Suppressor macrophage treated with lipopolysaccharide for 4 hours (primary cell): ENCODE measurements at places on chromosomes 4 and X.

- no peak for DNase-seq
These were observed 95.8 kb downstream of the SLIT2 start for GRCh38 chr4:20347531-20347930.

DNA sequence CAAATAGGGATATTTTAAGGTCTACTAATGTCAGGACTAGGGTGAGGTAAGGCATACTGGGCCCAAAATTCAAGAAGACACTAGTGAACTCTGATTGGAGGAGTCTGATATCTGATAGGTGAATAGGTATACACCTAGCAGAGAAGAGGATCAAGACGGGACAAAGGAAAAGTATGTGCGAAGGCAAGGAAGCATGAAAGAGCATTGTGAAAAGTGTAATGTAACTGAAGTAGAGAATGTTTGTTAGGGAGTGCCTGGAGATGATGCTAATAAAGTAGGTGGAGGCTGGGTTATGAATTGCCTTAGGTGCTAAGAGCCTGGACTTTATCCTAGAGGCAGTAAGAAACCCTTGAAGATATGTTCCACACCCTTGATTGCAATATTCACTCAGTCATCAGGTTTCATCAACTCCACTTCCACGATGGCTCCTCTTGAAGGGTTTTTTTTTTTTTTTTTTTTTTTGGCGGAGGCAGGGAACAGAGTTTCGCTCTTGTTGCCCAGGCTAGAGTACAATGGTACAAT, 49.9 kb upstream of the XIAP start:
- DNase-seq: no peak

GRCh38 chr4:56757261-56757746, 64.2 kb downstream of the SPINK2 start:
- DNase-seq: no peak

- DNase-seq: no peak
These were observed 35.8 kb upstream of the PGRMC2 start for GRCh38 chr4:128323401-128323800.

GRCh38 chr4:107691378-107691777, 28.7 kb downstream of the PAPSS1 start:
- DNase-seq: no peak

DNA sequence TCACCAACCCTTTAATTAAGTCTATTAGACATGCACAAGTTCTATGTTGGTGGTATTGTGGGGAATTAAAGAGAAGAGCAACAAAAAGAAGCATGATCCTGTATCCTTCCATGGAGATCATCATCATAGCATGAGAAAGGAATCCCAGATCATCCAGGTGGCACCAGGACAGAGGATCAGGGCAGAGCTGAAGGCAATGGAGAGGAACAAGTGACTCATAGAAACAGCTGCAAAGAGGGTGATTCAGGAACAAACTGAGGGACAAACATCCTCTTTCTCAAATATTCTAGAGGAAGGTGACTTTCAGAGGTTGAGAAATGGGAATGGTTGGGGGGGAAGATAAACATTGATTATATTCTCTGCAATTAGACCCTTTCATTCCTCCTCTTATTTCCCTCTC, 105.5 kb upstream of the OTUD4 start:
- peak; percentile 7 for DNase-seq

DNA sequence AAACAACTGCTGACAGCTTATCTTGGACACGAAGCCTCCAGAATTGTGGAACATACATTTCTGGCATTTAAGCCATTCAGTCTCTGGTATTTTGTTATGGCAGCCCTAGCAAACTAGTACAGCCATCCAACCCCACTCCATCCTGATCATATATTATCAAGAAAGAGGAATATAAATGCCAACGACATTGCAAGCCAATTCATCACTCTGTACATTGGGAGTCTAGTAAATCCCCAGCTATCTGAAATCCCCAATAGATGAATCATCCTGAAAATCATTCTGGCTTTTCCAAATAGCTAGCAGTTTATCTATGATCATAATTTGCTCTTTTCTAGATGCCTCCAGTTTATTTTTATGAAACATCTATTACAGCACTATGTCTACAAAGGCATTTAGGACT, 41.1 kb downstream of the FRMD7 start:
- DNase-seq: peak; percentile 42

DNA sequence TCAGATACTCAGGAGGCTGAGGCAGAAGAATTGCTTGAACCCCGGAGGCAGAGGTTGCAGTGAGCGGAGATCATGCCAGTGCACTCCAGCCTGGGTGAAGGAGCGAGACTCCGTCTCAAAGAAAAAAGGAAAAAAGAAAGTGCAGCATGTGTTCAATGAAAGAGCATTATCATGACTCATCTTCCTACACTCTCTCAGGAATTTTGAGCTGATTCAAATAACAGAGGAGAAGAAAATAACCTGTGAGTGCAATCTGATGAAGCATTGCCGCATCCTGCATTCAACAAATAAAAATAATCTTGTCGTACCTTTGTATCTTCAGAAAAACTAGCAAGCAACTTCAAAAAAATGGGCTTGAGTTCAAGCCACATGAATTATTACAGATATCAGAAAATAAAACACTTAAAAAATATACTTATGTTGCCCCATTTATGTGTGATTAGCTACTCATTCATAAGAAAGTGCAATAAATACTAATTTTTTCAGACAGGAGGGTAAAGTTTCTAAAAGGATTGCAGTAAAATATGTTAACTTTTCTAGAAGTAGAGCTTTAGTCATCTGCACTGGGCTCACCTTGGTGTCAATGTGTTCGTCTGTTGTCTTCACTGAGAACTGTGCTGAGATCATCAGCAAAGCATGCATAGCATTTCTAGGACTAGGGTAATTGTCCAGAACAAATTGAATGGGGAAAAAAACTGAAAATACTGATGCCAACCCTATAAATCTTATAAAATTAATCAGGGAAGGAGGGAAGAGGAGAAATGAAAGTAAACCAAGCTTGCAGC, 90.4 kb upstream of the VCX3B start:
- no peak for DNase-seq

DNA sequence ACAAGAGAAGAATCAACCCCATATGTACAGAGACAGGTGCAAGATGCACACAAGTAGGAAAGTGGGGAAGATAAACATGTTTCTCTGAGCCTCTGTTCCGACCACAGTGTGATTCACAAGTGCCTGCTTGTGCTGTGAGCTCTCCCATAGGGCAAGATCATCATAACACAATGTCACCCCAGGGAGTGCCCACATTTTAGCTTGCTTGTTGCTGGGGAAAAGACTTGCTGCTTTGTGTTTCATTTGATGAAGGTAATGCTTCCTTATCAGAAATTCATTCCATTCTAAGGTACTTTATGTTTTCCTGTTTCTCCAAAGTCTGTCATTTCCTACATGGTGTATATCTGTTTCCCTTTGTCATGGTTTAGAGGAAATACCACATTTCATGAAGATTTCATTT, 304.5 kb upstream of the DIPK2B start:
- no peak for DNase-seq

GRCh38 chr4:158146736-158147135, 26.1 kb downstream of the GASK1B start:
- DNase-seq: no peak

GRCh38 chr4:128528793-128529553, 241.4 kb upstream of the PGRMC2 start:
- DNase-seq: no peak

GRCh38 chrX:107834275-107835201, 8.9 kb downstream of the MID2 start:
- DNase-seq: no peak

DNA sequence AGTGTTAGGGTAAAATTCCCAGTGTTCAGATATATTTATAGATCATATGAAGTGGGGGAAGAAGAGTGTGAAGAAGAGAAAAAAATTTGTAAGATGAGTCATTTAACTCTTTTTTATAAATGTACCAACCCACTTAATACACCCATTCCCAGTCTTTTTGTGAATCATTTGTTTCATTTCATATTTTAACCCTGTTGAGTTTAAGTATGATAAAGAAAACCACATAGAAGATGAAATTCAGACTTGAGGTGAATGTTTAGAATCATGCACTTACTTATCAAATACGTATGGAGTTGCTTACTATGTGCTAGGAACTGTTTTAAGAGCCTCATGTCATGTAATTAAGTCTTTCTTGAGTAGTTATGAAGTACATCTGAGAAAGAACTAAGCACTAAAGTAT, 56.6 kb upstream of the DAPP1 start:
- DNase-seq: no peak

DNA sequence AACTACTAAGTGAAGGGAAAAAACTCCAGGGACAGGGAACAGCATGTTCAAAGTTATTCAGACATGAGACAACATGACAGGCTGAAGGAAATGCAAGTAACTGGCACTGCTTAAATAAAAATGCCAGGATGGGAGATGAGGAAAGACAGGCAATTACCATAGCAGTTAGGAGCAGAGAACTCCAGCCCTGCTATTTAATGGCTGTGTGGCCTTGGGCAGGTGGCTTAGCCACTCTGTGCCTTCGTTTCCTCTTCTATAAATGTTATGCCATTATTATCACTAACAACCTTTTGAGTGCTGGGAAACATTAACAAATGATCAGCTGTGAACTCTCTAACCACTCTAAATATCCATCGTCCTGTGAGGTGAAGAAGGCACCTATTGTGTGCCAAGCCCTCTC, 32.7 kb downstream of the PROM1 start:
- DNase-seq: no peak

GRCh38 chr4:161273607-161274006, 890.2 kb downstream of the FSTL5 start:
- DNase-seq: no peak

GRCh38 chr4:118224243-118224829, 128.5 kb downstream of the PRSS12 start:
- DNase-seq: peak; percentile 66

GRCh38 chr4:24915121-24915922, 2.5 kb upstream of the CCDC149 start:
- no peak for DNase-seq

- DNase-seq: no peak
These were observed 38.6 kb downstream of the MFAP3L start for GRCh38 chr4:169987327-169988228.

- DNase-seq: no peak
These were observed 116.1 kb downstream of the SPANXN3 start for GRCh38 chrX:143401160-143401559.

GRCh38 chrX:100682939-100683338, 38.9 kb downstream of the SRPX2 start:
- no peak for DNase-seq

DNA sequence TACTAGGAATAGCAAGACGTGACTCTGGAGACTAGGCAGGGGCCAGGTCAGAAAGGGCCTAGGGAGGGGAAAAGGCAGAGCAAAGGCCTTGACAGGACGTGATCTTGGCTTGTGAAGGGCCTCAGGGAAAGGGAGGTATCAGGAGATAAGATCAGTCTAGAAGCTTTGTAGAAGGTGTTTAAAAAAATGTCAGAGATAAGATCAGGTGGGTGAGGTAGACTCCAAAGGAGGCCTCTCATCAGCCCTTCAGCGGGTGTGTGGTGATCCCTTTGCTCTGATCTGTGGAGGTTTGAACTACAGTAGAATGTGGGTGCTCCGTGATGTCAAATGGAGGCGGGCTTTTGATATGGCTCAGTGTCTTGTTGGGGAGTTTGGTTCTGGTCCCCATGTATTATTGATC, 78.8 kb upstream of the PRPS1 start:
- DNase-seq: no peak

DNA sequence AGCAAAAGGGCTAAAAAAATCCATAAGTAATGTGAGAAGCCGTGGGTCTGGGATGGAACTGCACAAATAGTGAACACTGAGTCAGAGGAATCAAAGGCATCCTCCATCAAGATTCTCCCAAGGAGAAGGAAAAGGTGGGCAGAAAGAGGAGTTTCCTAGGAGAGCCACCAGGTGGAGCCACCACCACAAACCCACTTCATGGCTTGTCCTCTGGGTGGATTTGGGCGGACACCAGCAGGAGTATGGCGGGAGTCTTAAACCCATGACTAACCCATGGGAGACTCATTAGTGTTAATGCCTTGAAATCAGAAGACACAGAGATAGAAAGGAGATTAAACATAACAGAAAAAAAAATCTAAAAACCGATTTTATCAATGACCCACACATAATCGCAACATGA, 147.7 kb downstream of the SH3KBP1 start:
- peak; percentile 68 for DNase-seq

- DNase-seq: no peak
These were observed 250.4 kb downstream of the PRDM5 start for GRCh38 chr4:120672076-120672475.

GRCh38 chrX:124455966-124456365, 109.6 kb downstream of the SH2D1A start:
- no peak for DNase-seq

DNA sequence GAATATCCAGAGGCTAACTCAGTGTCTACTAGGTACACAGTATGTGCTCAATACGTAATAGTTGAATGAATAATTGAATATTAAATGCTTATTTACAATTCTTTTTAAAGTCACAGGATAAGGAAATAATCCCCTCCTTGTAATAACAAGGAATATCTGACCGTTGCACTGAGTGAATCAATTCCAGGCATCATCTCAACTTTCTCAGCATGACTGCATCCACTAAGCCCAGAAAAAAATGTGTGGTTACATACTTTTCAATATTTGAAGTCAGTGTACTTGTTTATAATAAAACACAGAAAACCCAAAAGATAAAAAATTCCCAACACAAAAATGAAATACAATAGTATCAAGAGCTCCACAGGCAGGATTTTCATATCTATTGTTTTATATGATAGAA, 105.4 kb downstream of the TMEM144 start:
- no peak for DNase-seq

GRCh38 chr4:1333256-1333655, 13.8 kb upstream of the UVSSA start:
- DNase-seq: peak; percentile 29

- DNase-seq: peak; percentile 24
These were observed 51.0 kb upstream of the NHSL2 start for GRCh38 chrX:71859637-71860036.

- DNase-seq: no peak
These were observed 54.1 kb upstream of the ARHGAP24 start for GRCh38 chr4:85420831-85421230.

DNA sequence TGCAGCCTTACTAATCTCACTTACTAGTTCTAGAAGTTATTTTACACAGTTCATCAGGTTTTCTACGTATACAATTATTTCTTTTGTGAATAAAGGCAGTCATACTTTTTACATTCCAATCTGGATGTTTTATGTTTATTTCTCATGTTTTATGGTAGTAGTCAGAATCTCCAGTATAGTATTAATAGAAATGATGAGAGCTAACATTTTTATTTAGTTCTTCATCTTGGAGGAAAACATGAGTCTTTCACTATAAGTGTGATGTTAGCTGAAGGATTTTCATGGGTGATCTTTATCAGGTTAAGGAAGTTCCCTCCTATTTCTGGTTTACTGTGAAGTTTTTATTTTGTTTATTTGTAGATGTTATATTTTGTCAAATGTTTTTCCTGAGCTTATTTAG, 256.1 kb upstream of the GIMD1 start:
- no peak for DNase-seq

DNA sequence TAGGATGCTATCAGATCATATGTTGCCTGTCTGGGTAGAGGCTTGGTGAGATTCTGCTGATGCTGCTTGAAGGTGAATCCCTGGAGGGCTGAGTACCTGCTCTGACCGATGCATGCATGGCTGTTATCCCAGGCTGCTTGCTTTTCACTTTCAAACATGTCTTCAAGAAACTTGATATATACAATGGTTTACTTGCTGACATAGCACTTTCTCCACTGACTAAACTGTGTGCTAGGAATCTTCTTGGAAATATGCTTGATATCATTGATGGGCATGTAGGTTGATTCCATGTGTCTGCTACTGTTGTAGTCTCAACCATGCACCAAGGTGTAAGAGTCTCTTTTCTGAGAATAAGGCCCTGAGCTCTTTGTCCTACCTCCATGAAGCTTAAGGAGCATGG, 79.6 kb upstream of the WDR1 start:
- DNase-seq: no peak
